Heart right ventricle (tissue), 16 donors: ENCODE measurements at places on chromosomes 12 and 14.

DNA sequence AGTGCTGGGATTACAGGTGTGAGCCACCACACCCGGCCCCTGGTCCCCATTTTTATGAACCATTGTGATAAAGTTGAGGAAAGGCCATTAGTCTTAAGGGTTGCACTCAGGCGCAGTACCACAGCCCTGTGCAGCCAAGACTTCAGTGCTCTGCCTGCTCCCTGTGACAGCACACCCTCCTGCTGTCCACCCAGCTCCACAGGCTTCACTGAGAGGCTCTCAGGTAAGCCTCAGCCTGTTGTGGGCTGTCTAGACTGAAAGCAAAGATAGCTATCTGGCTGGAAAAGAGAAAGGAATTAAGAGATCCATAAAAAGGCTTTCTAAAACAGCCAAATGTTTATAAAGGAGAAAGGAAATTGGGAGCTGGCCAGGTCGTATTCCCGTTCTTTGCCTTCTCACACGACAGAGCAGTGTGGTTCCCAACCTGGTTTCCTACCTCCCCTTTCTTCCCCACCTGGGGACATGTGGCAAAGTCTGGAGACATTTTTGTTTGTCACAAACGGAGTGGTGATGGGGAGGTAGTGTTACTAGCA, 19.1 kb upstream of the DNM1L start:
- H3K4me1 ChIP-seq: no peaks in the 10 kb centered on the region
- H3K36me3 ChIP-seq: no peaks in the 10 kb centered on the region
- no peak for DNase-seq

GRCh38 chr14:88430976-88431375, 45.5 kb downstream of the SPATA7 start:
- no peaks in the 10 kb centered on the region for H3K27me3 ChIP-seq
- H3K36me3 ChIP-seq: no peaks in the 10 kb centered on the region
- H3K4me1 ChIP-seq: no peaks in the 10 kb centered on the region

- DNase-seq: no peak
- H3K4me1 ChIP-seq: no peaks in the 10 kb centered on the region
- H3K4me3 ChIP-seq: no peak overlapping the region
- no peaks in the 10 kb centered on the region for H3K27me3 ChIP-seq
- no peaks in the 10 kb centered on the region for H3K36me3 ChIP-seq
- H3K27ac ChIP-seq: no peak overlapping the region
Measured at GRCh38 chr12:5123921-5124320, 80.2 kb downstream of the KCNA5 start.

GRCh38 chr12:1453810-1454209, 140.6 kb downstream of the FBXL14 start:
- no peak for DNase-seq
- H3K4me3 ChIP-seq: no peak overlapping the region
- H3K27ac ChIP-seq: no peak overlapping the region
- H3K27me3 ChIP-seq: no peaks in the 10 kb centered on the region
- H3K36me3 ChIP-seq: peaks cover 33% of the 10 kb centered on the region

GRCh38 chr12:70338531-70338930, 27.6 kb upstream of the KCNMB4 start:
- H3K36me3 ChIP-seq: peaks cover 81% of the 10 kb centered on the region
- no peaks in the 10 kb centered on the region for H3K27me3 ChIP-seq
- H3K4me1 ChIP-seq: no peaks in the 10 kb centered on the region
- H3K4me3 ChIP-seq: no peak overlapping the region
- H3K27ac ChIP-seq: no peak overlapping the region
- DNase-seq: no peak

GRCh38 chr12:12559719-12560296, 2.9 kb downstream of the DUSP16 start:
- peak overlapping the region; percentile 72 for H3K4me3 ChIP-seq
- peaks cover 20% of the 10 kb centered on the region for H3K4me1 ChIP-seq
- no peaks in the 10 kb centered on the region for H3K27me3 ChIP-seq
- no peak overlapping the region for H3K27ac ChIP-seq

GRCh38 chr14:50831726-50832168, 785 bp upstream of the NIN start:
- no peak for DNase-seq
- H3K4me3 ChIP-seq: peak overlapping the region; percentile 95
- no peaks in the 10 kb centered on the region for H3K36me3 ChIP-seq
- peak overlapping the region; percentile 86 for H3K27ac ChIP-seq
